ENCODE measurements at places on chromosomes 13 and 19.

GRCh38 chr19:49408816-49409440, 14.3 kb downstream of the PTH2 start:
- DNase-seq, result no peak

GRCh38 chr13:78309497-78310180, 293.7 kb downstream of the POU4F1 start:
- DNase-seq, result no peak

DNA sequence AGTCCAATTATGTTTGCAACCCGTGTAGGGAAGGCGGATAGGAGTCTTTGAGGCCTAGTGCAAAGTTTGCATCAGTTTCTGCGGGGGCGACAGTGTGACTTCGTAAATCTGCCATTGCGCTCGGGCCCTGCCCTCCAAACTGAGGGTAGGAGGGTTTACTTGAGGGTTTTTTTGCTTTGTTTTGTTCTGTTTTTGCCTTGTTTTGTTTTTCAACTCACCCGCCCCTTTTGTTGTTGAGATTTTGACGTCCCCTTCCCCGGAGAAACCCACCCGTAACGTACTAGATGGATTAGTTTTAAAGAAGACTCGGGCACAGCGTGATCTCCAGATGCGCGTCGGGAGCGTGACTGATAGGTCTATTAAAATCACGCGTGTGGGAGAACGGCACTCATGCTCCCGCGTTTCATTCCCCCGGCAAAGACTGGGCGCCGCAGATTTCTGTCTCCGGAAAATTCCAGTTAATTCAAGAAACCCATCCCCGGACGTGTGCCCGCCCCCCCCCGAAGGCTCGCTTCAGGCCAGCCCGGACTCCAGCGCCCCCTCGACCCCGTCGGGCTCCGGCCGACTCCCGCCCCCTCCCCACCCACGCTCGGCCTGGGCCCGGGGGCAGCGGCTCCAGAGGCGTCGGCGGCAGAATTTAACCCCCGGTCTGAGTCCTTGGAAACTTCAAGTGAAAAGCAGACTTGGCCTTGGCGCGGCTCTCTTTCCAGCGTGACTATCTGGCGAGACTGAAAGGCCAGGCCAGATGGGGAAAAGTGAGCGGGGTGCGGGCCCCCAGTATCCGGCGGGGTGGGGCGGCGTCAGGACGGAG, 5.0 kb downstream of the SOX1 start:
- DNase-seq, result no peak

DNA sequence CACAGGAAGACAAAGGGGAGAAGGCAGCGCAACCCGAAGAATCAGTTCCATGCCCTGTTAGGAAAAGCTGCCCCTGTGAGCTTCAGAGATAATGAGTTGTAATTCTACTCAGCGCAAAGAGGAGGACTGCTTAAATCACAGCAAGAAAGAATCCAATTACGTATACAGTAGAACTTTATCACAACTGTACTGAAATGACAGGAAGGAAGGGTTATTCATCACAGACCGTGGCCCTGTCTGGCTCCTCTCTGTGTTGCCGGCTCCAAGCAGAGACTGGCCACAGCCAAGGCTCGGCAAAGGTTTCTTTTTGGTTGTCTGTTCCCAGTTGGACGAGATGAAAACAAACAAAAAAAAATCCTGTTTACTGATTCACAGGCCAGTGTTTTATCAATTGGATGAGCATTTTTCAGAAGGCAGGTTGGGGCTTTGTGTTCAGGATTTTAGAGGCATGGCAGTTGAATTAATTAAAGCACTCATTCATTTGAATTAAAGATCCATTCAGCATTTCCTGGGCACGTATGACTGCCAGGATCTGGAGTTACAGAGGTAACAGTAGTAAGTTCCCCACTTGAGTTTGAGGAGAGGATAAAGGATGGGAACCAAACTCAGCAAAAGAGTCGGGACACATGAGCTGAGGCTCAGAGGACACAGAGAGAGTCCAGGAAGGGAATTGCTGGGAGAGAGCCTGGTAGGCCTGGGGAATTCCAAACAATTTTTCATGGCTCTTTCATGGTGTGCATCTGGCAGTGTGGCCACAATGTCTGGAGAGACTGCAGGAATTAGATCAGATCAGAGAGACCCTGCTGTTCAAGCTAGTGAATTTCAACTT, 341.0 kb downstream of the DNAJC15 start:
- DNase-seq, result no peak

- DNase-seq, result no peak
Measured at GRCh38 chr13:37407156-37407555, 191.4 kb downstream of the POSTN start.

- DNase-seq, result no peak
Measured at GRCh38 chr13:66864627-66865026, 365.5 kb downstream of the PCDH9 start.

DNA sequence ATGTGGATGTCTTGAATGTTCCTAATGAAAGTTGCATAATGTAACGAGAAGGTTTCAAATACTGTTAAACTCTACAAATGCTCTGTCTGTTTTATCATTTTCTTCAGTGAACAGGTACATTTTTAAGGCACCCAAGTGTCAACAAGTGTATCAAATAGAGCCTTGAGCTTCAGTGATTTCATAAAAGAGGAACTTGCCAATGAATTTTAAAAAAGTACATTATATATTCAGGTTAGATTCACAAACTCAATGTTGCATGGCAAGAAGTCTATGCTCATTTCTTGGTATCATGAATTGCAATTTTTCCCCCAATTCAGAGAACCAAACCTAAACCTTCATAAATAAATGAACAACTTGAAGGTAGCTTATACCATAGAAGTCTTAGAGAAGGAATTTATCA, 838.8 kb downstream of the PCDH9 start:
- DNase-seq, result no peak

- DNase-seq, result no peak
Measured at GRCh38 chr19:10784257-10784656, 51.8 kb downstream of the TMED1 start.

DNA sequence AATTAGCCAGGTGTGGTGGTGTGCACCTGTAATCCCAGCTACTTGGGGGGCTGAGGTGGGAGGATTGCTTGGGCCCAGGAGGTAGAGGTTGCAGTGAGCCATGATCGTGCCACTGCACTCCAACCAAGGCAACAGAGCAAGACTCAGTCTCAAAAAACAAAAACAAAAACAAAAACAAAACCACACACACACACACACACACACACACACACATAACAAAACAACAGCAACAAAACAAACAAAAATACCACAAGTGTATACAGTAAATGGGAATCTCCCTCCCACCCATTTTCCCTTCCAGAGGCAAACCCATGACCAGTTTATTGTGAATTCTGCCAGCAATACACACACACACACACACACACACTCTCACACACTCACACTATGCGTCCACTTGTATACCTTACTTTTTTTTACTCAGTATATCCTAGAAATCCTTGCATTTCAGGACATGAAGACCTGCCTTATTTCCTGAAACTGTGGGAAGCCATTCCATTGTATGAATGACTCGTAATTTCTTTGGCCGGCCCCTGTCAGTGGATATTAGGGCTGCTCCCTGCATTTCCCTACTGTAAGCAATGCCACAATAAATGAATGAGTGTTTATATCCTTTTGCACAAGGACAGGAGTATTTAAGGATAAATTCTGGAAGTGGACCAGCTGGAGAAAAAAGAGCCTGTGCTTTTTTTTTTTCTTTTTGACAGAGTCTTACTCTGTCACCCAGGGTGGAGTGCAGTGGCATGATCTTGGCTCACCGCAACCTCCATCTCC, 6.9 kb upstream of the PLEKHF1 start:
- DNase-seq, result no peak

DNA sequence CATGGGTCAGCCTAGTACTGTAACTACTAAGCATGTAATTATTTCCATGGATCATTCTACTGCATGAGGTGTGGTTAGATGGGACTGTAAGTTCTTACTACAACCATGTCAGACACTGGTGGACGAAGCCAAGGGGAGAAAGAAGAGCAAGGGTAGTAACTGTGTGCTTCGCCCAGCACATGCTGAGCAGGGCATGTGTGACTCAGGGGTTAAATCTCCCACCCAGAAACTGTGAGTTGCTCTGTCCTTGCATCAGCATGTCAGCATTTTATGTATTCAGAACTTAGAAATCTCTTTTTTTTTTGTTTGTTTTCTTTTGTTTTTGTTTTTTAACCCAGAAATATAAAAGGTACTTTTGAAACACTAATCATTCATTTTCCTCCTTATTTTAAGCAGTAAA, 436.6 kb upstream of the KLF12 start:
- DNase-seq, result no peak

GRCh38 chr19:10544242-10544752, 593 bp downstream of the ATG4D start:
- DNase-seq, result no peak
